ENCODE measurements at places on chromosomes 6 and 20.
A peak's percentile ranks its signal among the peaks of the same experiment; 100 is the strongest.

DNA sequence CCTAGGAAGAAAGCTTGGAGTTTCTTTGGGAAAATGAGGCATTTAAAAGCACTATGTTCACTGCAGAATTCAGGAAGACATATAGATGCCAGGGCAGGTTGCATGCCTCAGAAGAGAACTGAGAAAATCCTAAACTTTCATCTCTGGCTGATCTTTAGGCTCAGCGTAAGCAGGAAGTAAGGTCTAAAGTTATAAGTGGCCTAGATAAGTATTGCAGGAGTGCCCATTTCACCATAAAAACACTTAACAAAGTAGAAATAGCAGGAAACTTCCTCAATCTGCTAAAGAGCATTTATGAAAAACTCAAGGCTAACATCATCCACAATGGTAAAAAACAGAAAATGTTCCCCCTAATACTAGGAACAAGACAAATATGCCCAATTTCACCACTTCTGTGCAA lies 320.3 kb downstream of the BMP2 start:
- no peak for DNase-seq

- DNase-seq, result no peak
These were observed 229.2 kb upstream of the ZFP64 start for GRCh38 chr20:52420805-52421204.

GRCh38 chr20:10609276-10609675 lies 64.5 kb downstream of the JAG1 start:
- DNase-seq, result peak; percentile 53

DNA sequence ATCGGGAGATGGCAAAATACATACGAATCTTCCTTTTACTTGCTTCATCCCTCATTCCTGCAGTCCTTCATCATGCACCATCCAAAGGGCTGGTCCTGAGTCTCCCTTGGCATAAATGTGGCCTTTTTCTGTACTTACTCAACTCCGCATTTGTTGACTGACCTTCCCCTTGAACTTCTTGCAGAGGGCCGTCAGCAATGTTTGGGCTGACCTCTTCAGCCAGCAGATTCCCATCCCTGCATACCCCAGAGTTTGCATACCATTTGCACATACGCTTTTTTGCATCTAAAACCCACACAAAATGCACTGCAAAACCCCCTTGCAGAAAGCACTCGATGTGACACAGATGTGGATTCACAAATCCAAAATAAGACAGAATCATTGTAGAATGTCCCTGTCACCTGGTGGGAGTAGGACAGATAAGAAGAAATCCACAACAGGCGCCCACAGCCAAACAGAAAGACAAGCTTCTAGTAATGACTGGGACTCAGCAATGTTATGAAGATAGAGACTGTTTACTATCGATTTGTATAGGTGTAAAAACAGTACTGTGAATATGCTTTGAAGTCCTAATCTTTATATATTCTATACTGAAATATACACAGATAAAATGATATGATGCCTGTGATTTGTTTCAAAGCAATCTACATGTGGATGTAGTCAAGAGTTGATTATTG lies 45.8 kb downstream of the TBC1D7 start:
- DNase-seq, result no peak

DNA sequence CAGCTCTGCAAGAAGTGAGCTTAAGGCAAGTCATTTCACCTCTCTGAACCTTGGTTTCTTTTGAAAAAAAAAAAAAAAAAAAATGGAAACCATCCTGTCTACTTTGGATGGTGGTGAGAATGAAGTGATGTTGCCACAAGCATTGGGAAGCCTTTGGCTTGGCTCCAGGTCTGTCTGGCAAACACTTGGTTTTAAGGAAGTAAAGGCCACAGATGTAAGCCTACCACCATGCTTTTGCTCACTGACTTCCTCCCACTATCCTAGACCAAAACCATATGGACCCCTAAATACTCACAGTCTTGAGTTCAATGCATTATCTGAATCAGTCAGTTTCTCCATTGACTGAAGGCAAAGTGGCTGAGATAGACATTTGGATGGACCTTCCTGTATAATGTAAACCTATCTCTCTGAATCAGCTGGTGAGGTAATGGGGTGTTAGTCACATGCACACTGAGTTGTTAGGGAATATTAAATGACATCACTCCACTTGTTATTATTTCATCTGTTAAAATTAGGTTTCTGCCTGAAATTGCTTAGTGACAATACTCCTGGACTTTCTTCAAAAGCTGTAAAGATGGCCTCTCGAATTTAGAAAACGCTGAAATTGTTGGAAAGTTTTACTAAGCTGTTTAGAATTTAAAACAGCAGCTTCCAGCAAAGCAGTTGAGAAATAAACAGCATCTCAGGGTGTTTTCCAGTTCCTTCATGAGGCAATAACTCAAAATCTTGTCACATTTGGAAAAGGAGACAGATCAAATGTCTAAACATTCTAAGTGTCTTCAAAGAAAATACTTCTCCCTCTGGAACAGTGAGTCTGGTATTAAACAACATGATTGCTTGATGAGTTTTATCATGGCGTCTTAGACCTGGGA lies 833.5 kb downstream of the DHX35 start:
- peak; percentile 9 for DNase-seq

DNA sequence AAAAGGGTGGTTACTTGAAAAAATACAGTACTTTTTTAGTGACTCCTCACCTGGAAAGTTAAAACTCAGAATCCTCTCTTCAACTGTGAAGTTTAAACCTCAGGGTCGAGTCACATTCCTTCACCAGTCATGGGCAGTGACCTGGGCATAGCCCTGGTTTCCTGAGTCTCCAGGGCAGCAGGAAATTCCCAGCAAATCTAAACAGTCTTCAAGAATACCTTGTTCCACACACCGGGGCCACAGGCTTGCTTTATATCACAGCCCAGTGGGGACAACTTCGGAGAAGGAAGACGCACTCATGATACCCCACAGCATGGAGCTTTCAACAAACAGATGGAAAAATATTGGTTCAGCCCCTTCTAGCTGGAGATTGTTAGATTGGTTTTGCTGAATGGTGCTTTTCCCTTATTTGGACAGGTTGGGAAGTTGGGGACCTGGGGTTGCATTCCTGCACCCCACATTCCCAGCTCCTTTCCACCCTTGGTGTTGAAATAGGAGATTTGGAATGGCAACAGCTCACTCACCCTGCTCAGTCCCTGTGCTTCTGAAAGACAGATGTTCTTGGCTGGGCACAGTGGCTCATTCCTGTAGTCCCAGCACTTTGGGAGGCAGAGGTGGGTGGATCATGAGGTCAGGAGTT lies 113.0 kb upstream of the TMEM170B start:
- no peak for DNase-seq

- DNase-seq, result no peak
These were observed 41.2 kb downstream of the THBS2 start for GRCh38 chr6:169212436-169212835.

DNA sequence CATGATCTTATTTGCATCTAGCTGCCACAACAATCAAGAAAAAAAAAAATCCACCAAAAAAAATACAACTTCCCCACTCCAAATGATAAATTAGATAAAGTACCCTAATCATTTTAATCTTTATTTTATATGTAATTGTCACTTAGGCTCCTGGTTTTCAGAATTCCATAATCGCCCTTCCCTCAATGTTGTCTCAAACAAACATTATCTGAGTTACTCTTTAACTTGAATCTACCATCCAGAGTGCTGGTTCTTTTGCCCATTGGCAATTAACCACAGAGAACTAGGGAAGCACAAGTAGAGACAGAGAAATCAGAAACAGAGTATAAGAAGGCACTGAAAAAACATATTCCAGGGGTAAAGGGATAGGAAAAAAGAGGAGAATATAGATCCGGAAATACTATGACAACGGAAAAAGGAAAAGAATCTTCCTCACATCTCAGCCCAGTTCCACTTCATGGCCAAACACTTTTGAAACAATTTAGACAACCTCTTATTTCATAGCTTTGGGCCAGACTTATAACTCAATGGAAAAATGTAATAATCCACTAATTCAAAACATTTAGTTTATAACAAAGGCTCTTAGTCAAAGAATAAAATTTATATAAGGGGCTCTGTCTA lies 861 bp upstream of the NHSL1 start:
- no peak for DNase-seq

DNA sequence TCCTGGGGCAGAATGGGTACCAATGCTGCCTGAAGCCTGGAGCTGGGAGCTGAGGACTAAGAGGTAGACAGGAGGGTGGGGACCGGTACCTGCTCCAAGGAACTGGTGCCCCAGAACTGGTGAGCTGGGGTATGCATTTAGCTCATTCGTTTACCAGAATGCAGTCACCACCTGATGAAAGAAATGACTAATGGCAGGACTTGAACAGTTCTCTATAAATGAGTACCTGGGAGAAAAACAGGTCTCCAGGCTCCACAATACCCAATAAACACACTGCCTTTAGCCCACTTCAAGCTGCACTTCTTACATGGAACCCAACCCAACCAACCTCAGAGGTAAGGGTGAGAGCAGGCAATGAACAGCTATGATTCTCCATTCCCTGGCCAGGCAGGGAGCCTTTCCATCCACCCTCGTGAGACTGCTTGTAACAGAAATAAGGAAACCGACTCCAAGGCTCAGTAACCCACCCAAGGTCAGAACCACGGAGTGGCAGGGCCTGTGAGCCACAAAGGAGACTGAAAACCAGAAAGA lies 15.4 kb downstream of the FKBP1A start:
- DNase-seq, result no peak

Measured in mesenchymal stem cell (in vitro differentiated cells and primary cell).